ENCODE measurements at places on chromosomes 13 and 19. TPM values are rescaled to one million over a fixed set of nuclear protein-coding genes. Genes with fewer than 3 reads are reported as not detected.

The CALR3 gene
- total RNA-seq: not detected

The VSTM2B gene
- total RNA-seq: not detected

The ZNF8 gene
- total RNA-seq: 6.4 TPM

The TFDP1 gene
- total RNA-seq: 169 TPM

The ZNF99 gene
- not detected for total RNA-seq

The SLC10A2 gene
- total RNA-seq: not detected

The CCNA1 gene
- not detected for total RNA-seq

The PLPP2 gene
- total RNA-seq: 128 TPM

The NLRP7 gene
- not detected for total RNA-seq

The ZNF773 gene
- total RNA-seq: 0.42 TPM

The KCNK6 gene
- 11.0 TPM for total RNA-seq

The ZGLP1 gene
- 5.0 TPM for total RNA-seq

The MCEMP1 gene
- not detected for total RNA-seq

The TSHZ3 gene
- 0.05 TPM for total RNA-seq

The KLF2 gene
- 39.4 TPM for total RNA-seq

The RGCC gene
- 3.2 TPM for total RNA-seq

The ZNF791 gene
- total RNA-seq: 21.2 TPM

The BEST2 gene
- total RNA-seq: 0.10 TPM

The SLITRK1 gene
- not detected for total RNA-seq

The ANO8 gene
- total RNA-seq: 22.9 TPM

The C19orf67 gene
- not detected for total RNA-seq

The ZNF549 gene
- not detected for total RNA-seq

Data from HCT116 (cell line).